ENCODE measurements at places on chromosomes 12 and 14.
A peak's percentile ranks its signal among the peaks of the same experiment; 100 is the strongest.

- DNase-seq, result peak; percentile 59
Observed at GRCh38 chr12:4116251-4117111, 157.1 kb upstream of the CCND2 start.

- DNase-seq, result no peak
Observed at GRCh38 chr14:70168406-70168805, 20.3 kb downstream of the SLC8A3 start.

DNA sequence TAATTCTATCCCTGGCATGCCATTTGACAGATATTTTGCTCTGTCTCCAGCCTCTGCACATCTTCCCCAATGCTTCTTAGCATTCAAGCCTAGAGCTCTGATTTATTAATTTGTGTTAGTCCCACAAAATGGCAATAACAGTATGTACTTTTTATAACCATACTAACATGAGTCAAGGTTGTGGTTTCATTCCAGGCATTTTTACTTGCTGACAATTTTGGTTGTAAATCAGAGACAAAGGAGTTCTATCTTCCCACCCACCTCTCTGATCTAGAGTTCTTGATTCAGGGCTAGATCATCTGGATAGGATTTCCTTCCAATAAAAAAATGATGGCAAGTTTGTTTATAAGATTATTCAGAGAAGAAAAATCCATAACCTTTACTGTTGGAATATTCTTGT is 18.5 kb upstream of the CISTR start:
- no peak for DNase-seq

DNA sequence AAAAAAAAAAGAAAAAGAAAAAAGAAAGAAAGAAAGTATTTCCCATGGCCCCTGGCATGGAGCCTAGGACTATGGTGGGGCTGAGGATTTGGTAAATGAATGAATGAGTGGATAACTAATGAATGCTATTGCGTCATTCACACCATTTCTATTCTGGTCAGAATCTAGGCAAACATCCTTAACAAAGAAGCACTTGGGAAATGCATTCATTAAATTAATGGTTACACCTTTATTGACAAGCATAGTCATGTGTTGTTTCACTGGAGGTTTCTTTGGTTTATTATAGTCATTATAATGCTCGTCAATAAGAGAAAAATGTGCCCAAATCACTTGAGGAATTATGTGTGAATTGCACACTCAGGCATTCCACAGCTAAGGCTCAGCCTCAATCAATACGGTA is 13.6 kb upstream of the AQP2 start:
- no peak for DNase-seq

DNA sequence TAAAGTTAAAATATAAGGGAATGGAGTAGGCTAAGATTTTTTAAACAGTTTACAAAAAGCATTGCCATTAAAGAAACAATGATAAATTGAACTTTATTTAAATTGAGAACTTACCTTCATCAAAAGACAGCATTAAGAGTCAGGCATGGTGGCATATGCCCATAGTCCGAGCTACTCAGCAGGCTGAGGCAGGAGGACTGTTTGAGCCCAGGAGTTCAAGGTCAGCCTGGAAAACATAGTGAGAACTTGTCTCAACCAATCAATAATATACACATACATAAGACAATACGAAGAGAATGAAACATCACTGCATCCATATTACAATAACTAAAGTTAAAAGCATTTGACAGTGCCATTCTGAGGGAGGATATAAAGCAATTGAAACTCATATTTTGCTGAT is 97.6 kb downstream of the FOXA1 start:
- no peak for DNase-seq

- no peak for DNase-seq
Observed at GRCh38 chr12:14396071-14396470, 30.6 kb downstream of the ATF7IP start.

DNA sequence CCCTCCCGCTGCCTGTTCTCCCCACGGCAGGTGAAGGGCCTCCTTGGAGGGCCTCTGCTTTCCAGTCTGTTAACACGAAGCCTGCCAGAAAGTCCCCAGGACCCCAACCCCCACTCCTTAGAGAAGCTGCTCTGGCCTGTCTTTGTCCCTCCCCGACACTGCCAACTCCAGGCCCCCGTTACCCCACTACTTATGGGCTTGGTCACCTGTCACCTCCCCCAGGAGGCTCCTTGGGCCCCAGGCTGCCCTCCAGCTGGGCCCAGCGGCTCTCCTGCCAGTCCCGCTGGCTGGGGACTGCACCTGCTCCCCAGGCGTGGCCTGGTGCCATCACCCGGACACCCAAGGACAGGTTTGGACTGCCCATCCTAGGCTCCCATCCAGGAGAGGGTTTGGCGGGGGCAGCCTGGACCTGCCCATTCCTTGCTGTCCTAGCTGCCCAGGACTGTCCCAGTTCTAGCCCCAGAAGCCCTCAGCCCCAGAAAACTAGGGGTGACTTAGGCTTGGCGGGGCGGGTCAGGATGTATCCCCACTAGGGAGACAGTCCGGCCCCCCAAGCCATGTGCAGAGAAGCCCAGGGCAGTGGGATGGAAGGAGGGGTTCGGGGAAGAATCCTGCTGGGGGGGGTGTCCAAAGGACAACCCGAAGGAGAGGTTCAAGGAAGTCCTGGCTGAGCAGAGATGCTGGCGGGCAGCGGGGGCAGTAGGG is 155.7 kb upstream of the C14orf180 start:
- no peak for DNase-seq

- DNase-seq, result no peak
Observed at GRCh38 chr12:58678753-58679152, 241.6 kb downstream of the LRIG3 start.

DNA sequence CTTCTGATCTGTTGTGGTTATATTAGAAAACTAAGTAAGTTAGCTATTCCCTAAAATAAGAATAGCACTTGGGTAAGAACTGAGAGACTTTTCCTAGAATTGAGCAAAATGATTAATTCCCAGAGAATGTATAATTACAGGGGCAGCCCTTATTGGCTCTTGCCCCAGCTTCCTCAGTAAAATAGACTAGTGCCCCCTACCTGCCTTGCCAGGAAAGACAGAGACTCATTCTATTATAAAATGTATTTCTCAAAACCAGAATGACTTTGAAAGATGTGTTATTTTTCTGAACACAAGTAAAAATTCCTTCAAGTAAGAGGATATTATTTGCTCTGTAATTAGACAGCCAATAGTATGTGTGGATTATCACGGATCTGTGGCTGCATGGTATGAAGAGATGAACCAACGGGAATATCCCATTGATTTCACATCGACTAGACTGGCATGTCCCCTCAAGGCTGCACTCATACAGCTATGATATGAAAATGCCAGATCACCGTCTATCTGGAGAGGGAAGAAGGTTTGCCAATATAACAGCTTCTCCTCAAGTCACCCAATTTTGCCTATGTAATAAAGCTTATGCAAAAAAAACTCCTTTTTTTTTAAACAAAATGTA is 7.4 kb upstream of the GLRX5 start:
- no peak for DNase-seq

- no peak for DNase-seq
Observed at GRCh38 chr14:68257969-68258368, 438.4 kb downstream of the RAD51B start.

DNA sequence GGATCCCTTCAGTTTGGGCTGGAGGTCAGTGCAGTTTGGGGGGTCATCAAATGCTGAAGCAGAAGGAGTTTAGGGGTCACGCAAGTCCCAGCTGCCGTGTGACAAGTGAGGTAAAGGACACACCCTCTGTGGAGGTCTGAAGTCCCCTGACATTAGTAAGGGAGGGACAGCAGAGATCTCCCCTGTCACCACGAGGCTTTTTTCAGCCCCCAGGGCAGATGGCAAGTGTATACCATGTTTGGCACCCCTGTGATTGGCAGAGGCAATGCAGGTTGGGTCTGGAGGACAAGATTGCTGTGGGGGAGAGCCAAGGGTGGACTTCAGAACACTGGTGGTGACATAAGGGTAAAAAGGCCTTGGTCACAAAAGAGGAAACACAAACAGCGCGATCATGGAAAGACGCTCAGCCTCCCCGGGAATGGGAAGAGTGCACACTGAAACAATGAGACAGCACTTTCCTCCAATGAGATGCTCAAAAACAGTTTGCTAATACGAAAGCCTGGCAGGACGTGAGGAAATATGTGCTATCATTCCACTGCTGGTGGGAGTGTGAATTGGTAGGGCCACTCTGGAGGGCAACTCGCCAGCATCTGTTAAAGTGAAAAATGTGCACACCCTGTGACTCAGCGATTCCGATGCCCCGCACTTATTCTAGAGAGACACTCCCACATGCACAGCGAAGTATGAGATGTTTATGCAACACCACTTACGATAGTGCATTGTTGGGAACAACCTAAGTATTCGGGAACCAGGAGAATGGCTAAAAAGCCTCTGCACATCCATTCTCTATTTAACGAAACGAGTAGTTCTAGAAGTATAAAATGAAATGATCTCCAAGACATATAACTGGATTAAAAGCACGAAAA is 14.4 kb upstream of the CD27 start:
- DNase-seq, result peak; percentile 54

GRCh38 chr12:54958048-54958658 is 26.4 kb downstream of the TESPA1 start:
- peak; percentile 65 for DNase-seq

DNA sequence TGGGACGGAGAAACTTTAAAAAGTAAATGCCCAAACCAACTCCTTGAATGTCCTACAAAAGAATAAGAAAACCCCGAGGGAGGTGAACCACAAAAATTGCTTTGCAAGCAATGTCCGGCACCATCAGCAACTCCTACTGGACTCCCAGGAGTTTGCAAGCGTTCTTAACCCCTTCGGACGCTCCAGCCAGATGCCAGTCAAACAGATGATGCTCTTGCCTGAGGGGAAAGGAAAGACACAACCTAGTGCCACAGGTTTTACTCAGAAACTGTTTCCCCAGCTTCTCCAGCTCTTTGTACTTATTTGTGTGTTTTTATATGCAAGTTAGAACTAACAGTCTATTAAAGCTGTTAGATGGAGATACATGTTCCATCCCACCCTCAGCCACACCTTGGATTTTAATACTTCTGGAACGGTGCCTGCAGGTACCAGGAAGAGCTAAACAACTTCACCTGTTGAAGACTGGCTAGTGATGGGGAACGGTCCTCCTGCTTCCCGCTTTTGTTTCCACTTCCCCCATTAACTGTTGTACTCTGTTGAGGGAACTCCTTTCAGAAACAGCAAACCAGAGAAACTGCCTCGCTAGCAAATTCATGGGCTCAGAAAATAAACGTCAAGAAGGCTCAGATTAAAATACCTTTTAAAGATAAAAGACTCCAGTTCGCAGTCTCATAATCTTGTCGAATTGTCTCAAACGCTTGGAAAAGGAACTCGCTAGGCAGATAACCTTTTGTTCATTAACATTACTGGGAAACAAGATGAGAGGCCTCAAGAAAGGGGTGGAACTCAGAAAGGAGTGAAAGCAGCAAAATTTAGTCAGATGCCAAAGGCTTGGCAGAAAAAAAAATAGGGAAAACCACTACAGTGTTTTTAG is 1.1 kb upstream of the FERMT2 start:
- DNase-seq, result no peak

GRCh38 chr14:91123201-91123600 is 9.3 kb downstream of the DGLUCY start:
- DNase-seq, result no peak

GRCh38 chr12:90331262-90331661 is 622.6 kb upstream of the ATP2B1 start:
- DNase-seq, result no peak

GRCh38 chr12:115308918-115309317 is 624.9 kb upstream of the TBX3 start:
- DNase-seq, result no peak

DNA sequence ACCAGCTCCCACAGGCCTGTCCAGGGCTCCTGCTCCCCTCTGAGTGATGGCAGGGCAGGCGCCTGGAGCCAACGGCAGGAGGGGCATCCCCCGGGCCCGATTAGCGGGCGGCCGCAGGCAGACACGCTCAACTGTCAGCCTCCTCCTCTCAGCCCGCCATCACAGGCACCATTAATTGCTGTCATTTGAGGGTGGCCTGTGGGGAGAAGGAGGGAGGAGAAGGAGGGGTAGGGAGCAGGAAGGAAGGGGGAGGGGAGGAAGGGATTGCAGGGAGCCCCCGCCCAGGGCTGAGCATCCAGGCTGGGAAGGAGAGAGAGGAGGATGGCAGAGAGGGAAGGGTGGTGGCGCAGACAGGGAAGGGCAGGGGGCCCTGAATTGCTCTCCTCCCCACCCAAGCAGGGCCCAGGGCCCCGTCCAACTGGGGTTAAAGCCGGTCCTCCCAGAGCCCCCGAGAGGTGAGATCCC is 36.1 kb downstream of the NCOR2 start:
- DNase-seq, result no peak

GRCh38 chr14:26379951-26380350 is 217.9 kb downstream of the NOVA1 start:
- no peak for DNase-seq

DNA sequence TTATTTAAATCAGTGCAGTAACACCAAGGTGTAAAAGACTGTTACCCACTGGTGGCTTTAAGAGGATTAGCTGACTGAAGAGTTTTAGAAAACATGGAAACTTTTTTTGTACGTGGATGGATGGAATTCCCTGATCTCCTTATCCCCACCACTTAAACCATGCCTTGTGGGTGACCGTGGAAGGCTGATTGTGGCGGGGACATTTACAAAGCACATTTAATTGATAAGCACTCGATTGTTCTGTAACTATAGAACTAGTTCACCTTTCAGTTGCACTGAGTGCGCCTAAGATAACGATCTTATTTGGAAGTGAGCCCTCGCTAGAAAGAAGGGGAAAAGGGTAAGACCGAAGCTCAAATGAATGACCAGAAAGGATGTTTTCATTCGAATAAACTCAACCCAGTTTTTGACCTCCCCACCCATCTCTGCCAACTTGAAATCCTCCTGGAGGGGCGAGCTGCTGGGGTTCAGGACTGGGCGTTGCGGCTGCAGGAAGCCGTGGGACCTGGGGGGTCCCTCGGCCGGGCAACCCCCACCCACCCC is 688 bp upstream of the RASSF3 start:
- peak; percentile 41 for DNase-seq

- DNase-seq, result no peak
Observed at GRCh38 chr14:95355422-95355821, 35.7 kb upstream of the CLMN start.

- no peak for DNase-seq
Observed at GRCh38 chr14:100867631-100868315, 35.7 kb downstream of the RTL1 start.

GRCh38 chr14:55846826-55847446 is 266.9 kb downstream of the KTN1 start:
- DNase-seq, result no peak

- no peak for DNase-seq
Observed at GRCh38 chr14:98112194-98112780, 1159.7 kb downstream of the BCL11B start.

GRCh38 chr12:3376779-3377455 is 114.1 kb upstream of the PRMT8 start:
- DNase-seq, result no peak

Data from right forelimb (tissue), 1 donor.